ENCODE measurements at places on chromosomes 5 and 9.
A peak's percentile ranks its signal among the peaks of the same experiment; 100 is the strongest.

DNA sequence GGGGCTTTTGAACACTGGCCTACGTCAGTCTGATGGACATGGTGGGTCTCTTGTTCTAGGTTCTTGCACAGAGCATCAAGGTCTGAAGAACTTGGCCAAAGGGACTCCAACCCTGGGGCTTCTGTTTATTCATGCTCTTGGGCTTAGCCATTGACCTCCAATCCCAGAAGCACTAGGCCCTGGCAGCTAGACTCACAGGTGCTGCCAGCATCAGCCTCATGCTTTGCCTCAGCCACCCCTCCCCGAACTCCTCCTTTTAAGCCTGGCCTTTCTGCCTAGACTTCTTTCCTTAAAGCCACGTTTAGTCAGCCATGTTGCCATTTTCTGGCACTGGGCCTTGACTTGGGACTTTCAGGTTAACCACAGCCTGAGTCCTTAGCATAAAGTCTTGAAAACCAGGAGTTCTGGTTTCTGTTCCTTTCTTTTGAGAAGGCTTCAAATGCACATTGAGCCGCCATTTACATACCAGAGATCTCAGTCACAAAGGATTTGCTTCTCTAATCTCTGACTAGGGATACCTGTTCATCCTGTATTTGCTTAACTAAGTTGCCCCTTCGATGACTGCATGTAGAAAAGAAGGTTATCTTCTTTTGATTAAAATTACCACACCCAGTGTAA, 54.7 kb downstream of the ANGPTL2 start:
- no peak for DNase-seq

GRCh38 chr5:159887050-159887449, 29.2 kb upstream of the ADRA1B start:
- no peak for DNase-seq

DNA sequence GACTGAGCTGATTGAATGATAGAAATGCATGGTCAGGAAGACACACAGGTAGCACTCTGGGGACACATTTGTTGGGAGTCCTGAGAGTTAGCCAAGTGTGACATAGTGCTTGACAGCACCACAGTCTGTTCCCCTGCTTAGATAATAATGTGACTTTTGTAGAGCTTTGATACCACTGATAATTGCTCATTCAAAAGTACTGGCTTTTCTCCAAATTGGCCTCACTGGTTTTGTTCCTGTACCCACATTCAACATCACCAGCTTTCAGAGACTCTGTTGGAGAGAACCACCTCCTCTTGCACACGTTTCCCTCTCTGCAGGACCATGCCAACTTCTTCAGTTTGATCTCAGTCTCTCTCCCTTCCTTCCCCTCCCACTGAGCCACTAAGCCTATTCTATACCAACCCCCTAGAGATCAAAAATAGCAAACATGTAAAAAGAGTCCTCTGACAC, 52.5 kb upstream of the IL7R start:
- no peak for DNase-seq

- DNase-seq, result no peak
Measured at GRCh38 chr9:131487621-131488031, 15.1 kb upstream of the POMT1 start.

DNA sequence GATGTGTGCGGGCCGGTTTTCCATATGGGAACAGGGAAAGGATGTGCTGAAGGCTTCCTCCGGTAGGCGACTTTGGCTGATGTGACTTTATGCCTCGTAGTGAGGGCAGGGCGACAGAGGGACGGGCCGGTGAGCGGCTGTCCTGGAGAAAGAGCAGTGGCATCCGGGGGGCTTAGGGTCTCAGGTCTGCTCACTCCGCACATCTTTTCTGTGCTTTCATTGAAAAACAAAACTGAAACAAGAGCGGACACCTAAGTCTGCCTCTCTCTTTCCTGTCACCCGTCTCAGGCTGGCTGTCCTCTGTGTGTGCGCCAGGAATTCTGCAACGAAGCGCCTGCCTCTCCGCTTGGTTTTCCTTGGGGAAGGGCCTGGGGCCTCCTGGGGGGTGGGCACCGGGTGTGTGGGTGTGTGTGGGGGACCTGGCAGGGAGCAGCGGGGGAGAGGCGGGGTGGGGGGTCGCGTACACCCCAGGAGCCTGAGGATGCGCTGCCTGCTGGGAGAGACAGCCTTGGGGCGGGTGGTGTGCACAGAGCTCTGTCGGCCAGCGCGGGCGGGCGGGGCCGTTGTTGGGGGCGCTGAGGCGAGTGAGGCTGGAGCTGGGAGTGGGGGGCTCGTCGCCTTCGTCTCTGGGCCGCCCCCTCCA, 580 bp upstream of the PRRX2 start:
- DNase-seq, result no peak

DNA sequence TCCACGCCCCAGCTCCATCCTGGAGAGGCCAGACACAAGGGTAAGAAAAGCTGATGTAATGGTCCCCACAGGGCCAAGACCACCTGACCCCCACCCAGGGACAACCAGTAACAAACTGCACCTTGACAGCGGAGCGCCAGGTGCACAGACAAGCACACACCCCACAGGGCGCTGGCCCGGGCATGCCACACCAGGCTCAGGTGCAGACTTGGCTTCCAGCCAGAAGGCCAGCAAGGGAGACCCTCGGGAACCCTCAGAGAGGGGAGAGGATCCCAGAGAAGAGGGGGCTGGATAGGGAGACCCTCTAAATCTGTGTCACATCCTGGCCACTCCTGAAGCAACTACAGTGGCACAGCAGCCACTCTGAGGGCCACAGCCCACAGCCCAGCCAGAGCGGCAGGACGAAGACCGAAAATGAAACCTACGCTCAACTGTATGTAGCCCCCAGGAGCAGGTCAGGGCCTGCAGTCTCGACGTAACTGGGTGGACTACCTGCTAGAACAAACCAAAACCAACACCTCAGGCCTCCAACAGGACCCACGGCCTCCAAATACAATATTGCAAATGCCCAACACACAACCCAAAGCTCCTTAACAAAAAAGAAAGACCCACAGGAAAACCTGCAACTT, 18.5 kb downstream of the CAMSAP1 start:
- no peak for DNase-seq

DNA sequence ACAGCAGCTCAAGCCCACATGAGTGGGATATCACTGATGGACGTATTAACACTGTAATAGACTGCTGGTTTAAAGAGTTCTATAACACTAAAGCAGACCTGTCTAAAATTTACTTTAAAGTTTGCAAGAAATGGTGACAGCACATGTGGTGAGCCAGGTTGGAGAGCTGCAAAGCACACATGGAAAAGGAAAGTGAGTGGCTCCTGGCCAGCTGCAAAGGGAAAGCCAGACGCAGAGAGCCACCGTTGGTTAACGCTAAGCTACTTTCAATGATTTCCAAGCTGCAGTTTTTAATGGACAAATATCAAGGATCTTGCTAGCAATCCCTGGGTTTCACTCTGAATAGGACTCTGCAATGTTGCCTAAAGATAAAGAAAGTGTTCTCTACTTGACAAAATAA, 89.9 kb downstream of the CTNND2 start:
- no peak for DNase-seq

GRCh38 chr9:131635892-131636291, 90.6 kb downstream of the PRRT1B start:
- DNase-seq, result no peak

DNA sequence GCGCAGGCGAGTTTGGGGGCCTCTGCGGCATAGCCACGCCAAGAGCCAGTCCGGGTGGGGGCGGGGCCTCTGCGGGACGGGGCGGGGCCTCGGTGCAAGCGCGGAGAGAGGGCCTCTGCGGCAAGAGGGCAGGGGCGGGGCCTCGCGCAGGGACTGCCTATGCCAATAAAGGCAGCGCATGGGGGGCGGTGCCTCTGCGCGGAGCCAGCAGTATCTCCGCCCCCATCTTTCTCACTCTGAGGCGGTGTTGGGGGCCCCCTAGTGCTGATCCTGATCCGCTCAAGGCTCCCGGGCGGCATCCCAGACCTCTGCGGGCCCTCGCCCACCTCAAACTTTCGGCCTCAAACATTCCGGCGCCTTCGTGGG, 9.2 kb upstream of the GPRIN1 start:
- DNase-seq, result peak; percentile 31
